DMS79 (cell line): ENCODE measurements at places on chromosomes 4 and X.

DNA sequence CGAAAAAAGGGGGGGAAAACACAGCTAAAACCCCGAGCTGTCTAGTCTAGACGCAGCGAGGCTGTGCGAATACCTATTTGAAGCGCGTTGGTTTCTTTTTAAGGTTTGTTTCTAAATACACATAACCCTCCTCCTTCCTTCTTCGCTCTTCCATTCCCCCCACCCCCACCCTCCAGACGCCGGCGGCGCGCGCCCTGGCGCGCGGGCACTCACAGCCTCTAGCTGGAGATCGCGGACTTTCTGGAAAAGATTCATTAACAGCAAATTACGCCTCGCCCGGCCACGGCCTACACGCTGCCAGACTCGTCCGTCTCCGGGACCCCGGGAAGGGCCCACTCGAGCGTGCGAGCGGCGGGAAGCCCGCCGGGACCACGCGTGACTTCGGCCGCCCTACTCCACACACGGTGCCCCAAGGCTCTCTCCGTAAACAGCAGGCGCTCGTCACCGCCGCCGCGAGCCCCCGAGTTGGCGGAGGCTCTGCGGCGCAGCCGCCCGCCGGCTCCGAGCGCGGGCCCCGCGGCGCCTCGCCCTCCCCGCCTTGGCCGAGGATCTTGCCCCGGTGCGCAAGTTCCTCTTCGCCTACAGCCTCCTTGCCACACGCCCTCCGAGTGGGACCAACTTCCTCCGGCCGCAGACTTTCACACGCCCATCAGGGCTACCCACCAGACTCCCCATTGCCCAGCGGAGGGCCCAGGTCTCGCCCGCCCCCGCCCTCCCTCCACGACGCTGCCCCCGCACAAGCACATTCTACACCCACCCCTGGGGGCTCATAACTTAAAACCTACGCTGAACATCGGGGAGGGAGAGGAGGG lies 2.0 kb downstream of the BCOR start:
- no peak for DNase-seq

GRCh38 chrX:139890991-139891700 lies 41.7 kb downstream of the ATP11C start:
- no peak for DNase-seq

DNA sequence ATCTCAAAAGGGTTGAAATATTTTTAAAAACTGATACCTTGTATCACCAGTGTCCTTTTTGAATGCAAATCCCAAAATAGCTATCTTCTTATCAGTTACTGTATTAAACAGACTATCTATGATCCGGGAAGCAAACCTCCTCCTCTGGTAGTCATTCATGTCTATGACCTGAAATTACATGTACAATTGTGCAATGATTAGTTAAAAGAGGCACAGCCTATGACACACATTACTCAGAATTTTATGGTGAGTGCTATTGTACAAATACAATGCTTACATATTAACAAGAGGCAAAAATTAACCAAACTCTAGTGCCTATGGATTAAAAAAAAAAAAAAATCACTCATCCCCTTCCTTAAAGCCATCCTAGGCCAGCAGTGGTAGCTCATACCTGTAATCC lies 21.7 kb downstream of the UGDH start:
- DNase-seq = no peak

- DNase-seq = peak; percentile 22
Observed at GRCh38 chr4:128517096-128517738, 229.6 kb upstream of the PGRMC2 start.

DNA sequence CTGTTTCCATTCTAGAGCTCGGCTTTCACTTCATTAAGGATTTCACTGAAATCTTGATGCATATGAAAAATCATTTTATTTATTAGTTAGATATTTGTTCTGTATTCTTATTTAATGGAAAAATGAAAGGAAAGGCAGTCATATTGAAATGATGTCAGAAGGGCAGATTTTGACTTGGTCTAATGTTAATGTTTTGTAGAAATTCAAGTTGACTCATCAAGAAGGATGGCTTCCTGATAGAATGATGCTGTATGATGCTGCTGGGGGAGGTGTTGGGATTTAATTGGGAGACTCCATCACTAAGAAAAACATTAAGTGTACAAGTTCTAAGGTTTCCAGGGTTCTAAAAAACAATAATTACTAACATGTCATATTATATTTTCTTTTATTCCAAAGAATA lies 204.8 kb downstream of the PDGFC start:
- no peak for DNase-seq

DNA sequence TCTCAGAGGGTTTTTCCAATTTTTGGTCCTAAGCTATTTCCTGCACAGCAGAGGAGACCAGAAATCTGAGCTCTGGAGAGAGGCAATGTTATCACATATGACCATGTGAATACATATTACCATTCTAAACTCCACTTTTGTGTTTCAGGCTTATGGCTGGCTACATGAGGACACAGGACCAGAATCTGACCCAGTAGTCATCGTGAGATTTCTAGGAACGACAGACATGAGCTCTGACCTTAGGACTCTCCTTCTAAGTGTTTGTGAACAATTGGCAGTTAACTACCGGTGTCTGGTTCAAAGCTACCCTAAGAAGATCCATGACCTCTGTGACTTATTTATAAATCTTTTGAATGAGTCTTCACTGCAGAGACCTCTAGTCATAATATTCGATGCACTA lies 198.6 kb downstream of the NWD2 start:
- DNase-seq = no peak
